Large intestine (tissue), 12 donors: ENCODE measurements at places on chromosomes 11 and 22. TPM values are rescaled to one million over a fixed set of nuclear protein-coding genes. Genes with fewer than 3 reads are reported as not detected.

Gene APOBEC3G
- polyA plus RNA-seq, result 7.0 TPM

Gene PANX3
- polyA plus RNA-seq, result 0.03 TPM

Gene PRR33
- 0.67 TPM for polyA plus RNA-seq

Gene IGHMBP2
- 19.9 TPM for polyA plus RNA-seq

Gene ACAT1
- 33.6 TPM for polyA plus RNA-seq

Gene OR56A1
- 0.01 TPM for polyA plus RNA-seq

Gene MS4A14
- 1.6 TPM for polyA plus RNA-seq

Gene ANKRD42
- polyA plus RNA-seq, result 9.4 TPM

Gene ZFTA
- 48.8 TPM for polyA plus RNA-seq

Gene IL18
- 60.7 TPM for polyA plus RNA-seq

Gene MS4A6A
- 53.8 TPM for polyA plus RNA-seq

Gene THY1
- 44.4 TPM for polyA plus RNA-seq

Gene SLC5A12
- 205 TPM for polyA plus RNA-seq

Gene SCN2B
- polyA plus RNA-seq, result 1.3 TPM

Gene IGLL1
- polyA plus RNA-seq, result 0.60 TPM

Gene NRXN2
- polyA plus RNA-seq, result 13.8 TPM

Gene OR8G1
- not detected for polyA plus RNA-seq

Gene IRAG1
- 13.1 TPM for polyA plus RNA-seq

Gene RIN1
- 5.2 TPM for polyA plus RNA-seq

Gene APOA4
- 4,166 TPM for polyA plus RNA-seq

Gene ISX
- polyA plus RNA-seq, result 74.1 TPM

Gene CCDC157
- 3.1 TPM for polyA plus RNA-seq

Gene VEGFB
- 105 TPM for polyA plus RNA-seq

Gene MMP27
- polyA plus RNA-seq, result 0.24 TPM

Gene OR10D3
- not detected for polyA plus RNA-seq

Gene SCGB1C1
- polyA plus RNA-seq, result not detected
